ENCODE measurements at places on chromosomes 12 and 14.

- no peak for DNase-seq
- H3K4me1 ChIP-seq: no peaks in the 10 kb centered on the region
- no peak overlapping the region for H3K4me3 ChIP-seq
- H3K27me3 ChIP-seq: peaks cover 29% of the 10 kb centered on the region
- H3K27ac ChIP-seq: no peak overlapping the region
Observed at GRCh38 chr12:15520083-15520482, 197.8 kb downstream of the PTPRO start.

- peaks cover 1% of the 10 kb centered on the region for H3K27me3 ChIP-seq
- peaks cover 31% of the 10 kb centered on the region for H3K4me1 ChIP-seq
- peak overlapping the region; percentile 2 for H3K4me3 ChIP-seq
Observed at GRCh38 chr12:88299567-88300101, 157.5 kb downstream of the TMTC3 start.

DNA sequence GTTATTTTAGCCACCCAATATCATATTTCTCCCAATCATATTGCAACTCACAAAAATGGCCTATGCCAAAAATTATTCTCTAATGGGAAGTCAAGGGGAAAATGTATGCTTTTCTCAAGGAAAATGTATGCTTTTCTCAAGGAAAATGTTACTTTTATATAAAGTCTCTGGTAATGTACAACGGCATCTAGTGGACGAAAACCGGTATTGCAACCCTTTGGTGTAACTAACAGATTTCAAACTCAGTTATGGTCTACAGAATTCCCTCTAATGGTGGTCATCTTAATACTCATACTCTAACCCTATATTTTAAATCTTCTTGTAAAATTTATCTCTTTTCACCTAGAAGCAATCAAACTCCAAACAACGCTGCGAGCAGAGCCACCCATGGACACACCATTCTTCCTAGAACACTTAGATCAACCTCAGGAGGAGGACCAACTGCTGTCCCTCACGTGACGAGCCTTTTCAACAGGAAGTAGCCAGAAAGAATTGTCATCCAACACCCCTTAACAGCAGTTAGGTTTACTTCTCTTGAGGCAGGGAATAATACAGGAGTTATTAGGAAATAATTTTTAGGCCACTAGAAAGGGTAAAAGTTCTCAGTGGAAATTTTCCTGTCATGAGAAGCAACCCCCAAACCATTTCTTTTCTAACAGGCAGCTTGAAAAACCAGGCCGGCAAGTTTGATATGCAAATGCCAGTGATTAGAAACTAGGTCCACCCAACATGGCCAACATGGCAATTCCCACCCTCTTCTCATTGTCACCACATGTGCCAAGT, 20.1 kb downstream of the APOBEC1 start:
- H3K27ac ChIP-seq: no peak overlapping the region
- no peaks in the 10 kb centered on the region for H3K36me3 ChIP-seq
- no peak overlapping the region for H3K4me3 ChIP-seq
- H3K4me1 ChIP-seq: peaks cover 9% of the 10 kb centered on the region

DNA sequence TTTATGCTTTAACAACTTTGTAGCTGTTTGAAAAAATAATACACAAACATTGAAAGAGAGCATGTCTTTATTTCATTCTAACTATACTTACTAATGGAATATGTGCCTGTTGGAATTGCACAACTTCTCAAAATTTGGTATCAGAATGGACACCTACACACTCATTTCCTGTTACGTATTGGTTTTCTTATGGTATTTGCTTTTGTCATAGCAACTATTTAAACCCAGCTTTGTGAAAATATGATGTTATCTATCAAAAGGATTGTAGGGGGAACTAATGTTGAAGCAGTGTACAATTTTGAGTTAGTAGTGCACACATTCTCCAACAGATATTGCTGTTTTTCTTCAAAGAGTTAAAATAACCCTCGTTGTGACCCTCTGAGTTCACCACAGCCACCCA, 52.6 kb downstream of the RBMS2 start:
- peaks cover 22% of the 10 kb centered on the region for H3K4me1 ChIP-seq
- no peak for DNase-seq
- H3K27ac ChIP-seq: no peak overlapping the region
- no peaks in the 10 kb centered on the region for H3K27me3 ChIP-seq
- no peaks in the 10 kb centered on the region for H3K36me3 ChIP-seq
- no peak overlapping the region for H3K4me3 ChIP-seq

DNA sequence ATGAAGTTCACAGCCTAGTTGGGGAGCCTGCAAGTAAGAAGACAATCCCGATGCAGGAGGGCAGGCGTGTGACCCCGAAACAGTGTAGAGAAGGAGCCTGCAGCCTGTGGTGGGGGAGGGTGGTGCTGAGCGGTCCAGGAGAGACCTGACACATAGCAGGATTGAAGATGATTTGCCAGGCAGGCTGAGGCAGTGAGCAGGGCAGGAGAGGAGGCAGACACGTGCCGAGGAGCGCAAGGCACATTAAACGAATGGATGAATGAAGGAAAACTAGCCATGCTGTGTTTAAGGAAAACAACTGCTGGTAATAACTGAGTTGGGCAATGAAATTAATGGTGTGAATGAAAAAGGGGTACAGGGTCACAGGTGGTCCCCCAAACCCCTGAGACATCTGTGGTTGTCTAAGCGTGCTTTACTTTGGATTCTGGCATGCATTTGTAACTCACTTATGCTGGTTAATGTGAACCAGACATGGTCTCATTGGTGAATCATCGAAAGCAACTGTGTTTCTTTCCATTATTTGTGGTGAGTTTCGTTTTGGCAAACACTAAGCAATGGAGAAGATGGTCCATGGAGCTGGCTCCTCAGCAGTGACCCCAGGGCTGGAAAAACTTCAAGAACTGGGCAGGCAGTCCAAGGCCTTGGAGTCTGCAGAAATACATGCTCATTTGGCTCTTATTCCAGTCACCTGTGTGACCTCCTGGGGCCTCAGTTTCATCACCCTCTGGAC, 96.9 kb upstream of the EVL start:
- H3K27me3 ChIP-seq: peaks cover 59% of the 10 kb centered on the region
- H3K4me3 ChIP-seq: no peak overlapping the region
- peaks cover 5% of the 10 kb centered on the region for H3K36me3 ChIP-seq
- H3K27ac ChIP-seq: no peak overlapping the region
- DNase-seq: no peak

DNA sequence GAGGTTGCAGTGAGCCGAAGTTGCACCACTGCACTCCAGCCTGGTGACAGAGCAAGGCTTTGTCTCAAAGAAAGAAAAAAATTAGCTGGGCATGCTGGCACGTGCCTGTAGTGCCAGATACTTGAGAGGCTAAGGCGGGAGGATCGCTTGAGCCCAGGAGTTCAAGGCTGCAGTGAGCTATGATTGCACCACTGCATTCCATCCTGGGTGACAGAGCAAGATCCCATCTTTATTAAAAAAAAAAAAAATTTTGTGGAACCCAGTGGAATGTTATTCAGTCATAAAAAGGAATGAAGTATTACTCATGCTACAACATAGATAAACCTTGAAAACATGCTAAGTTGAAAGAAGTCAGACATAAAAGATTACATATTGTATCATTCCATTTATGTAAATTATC, 8.3 kb upstream of the ERBB3 start:
- H3K4me3 ChIP-seq: no peak overlapping the region
- no peak overlapping the region for H3K27ac ChIP-seq
- no peaks in the 10 kb centered on the region for H3K36me3 ChIP-seq
- DNase-seq: no peak
- peaks cover 6% of the 10 kb centered on the region for H3K27me3 ChIP-seq
- H3K4me1 ChIP-seq: peaks cover 3% of the 10 kb centered on the region

- no peak for DNase-seq
- H3K4me1 ChIP-seq: peaks cover 6% of the 10 kb centered on the region
- no peak overlapping the region for H3K4me3 ChIP-seq
- no peaks in the 10 kb centered on the region for H3K27me3 ChIP-seq
- H3K27ac ChIP-seq: no peak overlapping the region
Observed at GRCh38 chr14:32186248-32186647, 15.6 kb upstream of the RNU6-7 start.

- no peak overlapping the region for H3K27ac ChIP-seq
- H3K36me3 ChIP-seq: no peaks in the 10 kb centered on the region
- no peak overlapping the region for H3K4me3 ChIP-seq
- no peaks in the 10 kb centered on the region for H3K27me3 ChIP-seq
Observed at GRCh38 chr12:110906516-110906915, 13.9 kb downstream of the MYL2 start.

DNA sequence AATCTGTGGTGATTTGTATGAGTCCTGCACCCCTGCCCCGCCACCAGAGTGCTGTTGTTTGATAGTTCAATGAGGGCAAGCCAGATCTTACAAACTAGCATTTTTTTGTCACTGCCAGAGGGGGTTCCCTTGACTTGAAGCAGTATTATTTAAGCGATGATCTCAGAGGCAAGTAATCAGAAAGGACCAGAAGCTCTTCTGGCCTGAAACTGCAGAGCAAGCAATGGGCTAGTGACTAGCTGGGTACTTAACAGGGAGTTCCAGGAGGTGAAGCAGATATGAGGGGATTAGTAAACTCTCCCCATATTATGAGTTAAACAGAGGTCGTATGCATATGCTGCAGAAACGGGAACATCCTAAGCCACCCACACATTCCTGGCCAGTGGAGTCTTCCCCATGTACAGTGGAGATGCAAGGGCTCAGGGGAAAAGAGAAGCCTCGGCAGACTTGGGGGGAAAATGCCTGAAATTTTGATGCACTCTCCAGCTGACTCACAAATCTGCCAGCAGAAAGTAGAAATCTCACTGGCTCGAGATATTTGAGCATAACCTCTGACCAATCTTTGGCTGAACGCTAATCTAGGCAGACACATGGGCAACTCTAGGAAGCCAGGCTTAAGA, 8.3 kb upstream of the CRACR2A start:
- H3K4me3 ChIP-seq: no peak overlapping the region
- H3K36me3 ChIP-seq: peaks cover 10% of the 10 kb centered on the region
- DNase-seq: no peak
- no peaks in the 10 kb centered on the region for H3K4me1 ChIP-seq
- no peak overlapping the region for H3K27ac ChIP-seq

Data from activated CD8-positive, alpha-beta memory T cell treated with anti-CD3 and anti-CD28 coated beads, Interleukin-2, amount 10 ng/mL, durations not matched to agents 7 days and 5 days (primary cell).